ENCODE measurements at places on chromosomes 5 and 9.

DNA sequence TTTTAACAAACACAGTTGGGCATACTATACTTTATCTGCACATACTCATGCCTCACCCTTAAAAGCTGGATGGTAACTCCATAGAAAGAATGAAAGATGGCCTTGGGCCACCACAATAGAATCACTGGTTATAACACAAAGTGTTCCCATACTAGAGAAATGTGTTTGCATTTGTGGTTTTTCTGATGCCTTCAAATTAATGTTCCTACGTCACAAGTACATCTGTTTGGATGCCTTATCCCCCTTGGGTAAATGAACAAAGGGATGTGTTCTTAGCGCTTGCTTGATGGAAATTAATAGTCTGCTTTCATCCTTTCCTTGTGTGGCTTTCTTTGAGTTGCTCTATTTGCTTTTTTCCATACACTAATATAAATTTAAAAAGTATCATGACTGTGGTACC, 291.1 kb upstream of the PDE4D start:
- H3K27me3 ChIP-seq = no peaks in the 10 kb centered on the region
- no peaks in the 10 kb centered on the region for H3K4me1 ChIP-seq
- no peaks in the 10 kb centered on the region for H3K36me3 ChIP-seq
- H3K4me3 ChIP-seq = no peak overlapping the region
- DNase-seq = no peak
- no peak overlapping the region for H3K27ac ChIP-seq

DNA sequence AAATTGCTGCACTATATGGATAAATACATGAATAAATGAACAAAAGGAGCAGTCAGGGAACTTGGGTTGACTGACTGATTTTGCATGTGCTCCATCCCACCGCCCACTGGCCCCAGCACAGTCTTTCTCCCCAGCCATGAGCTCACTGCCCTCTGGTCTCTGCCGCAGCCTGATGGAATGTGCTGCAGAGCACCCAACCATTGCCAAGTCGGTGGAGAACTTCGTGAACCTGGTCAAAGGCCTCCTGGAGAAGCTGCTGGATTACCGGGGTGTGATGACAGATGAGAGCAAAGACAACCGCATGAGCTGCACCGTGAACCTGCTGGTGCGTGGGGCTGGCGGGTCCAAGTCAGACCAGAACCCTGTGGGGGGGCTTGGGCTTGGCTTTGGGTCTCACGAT, 53.9 kb upstream of the INSYN2B start:
- DNase-seq = no peak
- H3K27ac ChIP-seq = no peak overlapping the region

DNA sequence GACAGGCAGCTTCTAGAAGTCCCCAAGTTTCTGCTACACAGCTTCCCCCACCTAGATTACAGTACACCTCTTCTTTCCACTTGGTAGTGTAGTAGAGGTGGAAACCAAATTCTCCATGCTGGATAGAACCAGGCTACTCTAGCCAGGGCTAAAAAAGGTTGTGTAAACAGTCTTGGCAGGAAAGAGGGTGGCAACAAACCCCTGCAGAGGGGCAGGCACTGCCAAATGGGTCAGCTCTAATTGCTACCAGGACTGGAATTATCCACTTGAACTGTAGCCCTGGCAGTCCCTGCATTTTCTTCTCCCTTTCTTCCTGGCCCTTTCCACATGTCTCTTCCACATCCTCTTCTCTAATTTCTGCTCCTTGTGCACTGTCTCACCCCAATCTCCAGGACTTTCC, 24.8 kb downstream of the RANBP3L start:
- H3K4me1 ChIP-seq = peaks cover 20% of the 10 kb centered on the region
- no peaks in the 10 kb centered on the region for H3K27me3 ChIP-seq
- H3K4me3 ChIP-seq = no peak overlapping the region

- H3K4me3 ChIP-seq = no peak overlapping the region
- peaks cover 74% of the 10 kb centered on the region for H3K36me3 ChIP-seq
- H3K27me3 ChIP-seq = no peaks in the 10 kb centered on the region
- no peak for DNase-seq
These were observed 32.6 kb downstream of the HEXB start for GRCh38 chr5:74717596-74717995.

DNA sequence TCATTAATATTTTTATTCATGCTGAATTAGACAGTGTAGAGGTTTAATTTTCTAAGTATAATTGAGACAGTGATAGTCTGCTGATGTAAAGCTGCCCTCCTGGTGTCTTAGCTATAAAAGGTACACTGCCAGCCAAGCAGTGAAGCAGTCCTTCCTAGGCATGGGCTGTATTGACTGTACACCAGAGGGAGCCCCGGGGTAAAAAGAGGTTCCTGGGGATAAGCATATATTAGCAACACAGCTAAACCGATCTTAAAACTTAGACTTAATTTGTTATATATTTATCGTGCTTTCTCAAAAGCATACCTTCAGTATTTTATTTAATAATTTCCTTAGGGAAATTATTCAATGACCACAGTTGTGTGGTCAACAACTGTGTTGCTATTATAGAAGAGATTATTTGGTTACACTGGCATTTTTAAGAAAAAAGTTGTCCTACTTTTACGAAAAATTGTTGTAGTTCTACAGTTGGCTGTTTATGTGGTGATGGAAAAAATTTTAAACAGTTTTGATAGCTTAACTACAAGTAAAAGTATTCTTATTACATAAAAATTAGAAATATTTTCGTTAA, 68.8 kb downstream of the ELL2 start:
- no peaks in the 10 kb centered on the region for H3K27me3 ChIP-seq
- no peak for DNase-seq
- H3K36me3 ChIP-seq = peaks cover 80% of the 10 kb centered on the region
- no peak overlapping the region for H3K27ac ChIP-seq

DNA sequence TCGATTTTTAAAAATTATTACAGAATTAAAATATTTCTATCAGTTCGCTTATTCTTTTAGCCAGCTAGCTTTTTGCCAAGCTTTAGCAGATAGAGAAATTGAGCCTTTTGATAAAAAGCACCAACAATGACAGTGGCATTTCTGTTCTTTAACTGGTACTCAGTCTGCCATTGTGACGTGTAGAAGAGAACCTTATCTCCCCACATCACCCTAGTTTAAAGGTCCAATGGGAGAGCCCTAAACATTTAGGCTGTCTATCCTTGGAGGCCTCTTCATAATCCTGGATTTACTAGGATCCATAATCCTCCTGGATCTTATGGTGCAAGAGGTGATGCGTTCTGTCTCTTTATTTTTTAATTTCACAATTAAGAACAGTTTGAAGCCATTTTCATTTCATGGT, 3.0 kb downstream of the BASP1 start:
- H3K4me3 ChIP-seq = no peak overlapping the region
- H3K27ac ChIP-seq = no peak overlapping the region
- DNase-seq = no peak

DNA sequence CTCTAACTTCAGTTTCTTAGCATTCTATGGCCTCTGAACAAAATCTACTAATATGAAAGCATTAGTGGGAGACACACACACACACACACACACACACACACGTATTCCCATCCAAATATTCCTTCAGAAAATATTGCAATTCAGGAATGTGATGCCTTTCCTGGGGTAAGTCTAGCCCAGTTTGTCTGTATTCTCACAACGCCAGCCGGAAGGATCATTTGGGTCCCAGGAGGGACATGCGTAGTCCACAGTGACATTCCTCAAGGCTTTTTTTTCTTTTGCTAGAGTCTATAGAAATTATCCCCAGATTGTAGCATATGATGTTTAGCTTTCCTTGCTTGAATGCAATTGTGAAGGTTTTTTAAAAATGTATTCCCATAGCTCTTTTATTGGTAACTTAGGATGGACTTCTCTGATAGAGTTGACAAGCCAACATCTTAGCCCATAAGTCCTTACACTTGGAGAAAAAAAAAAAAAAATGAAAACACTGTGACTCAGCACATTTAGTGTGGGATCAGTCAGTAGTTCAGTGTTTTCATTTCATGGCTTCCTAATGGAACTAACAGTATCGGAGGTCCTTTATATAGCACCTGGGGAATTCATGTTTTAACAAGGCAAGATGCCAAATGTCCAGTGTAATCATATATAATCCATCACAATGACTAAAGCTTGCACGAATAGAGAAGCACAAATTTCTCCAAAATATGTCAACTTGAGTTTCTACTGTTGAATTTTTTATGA, 316.5 kb downstream of the DIRAS2 start:
- no peaks in the 10 kb centered on the region for H3K4me1 ChIP-seq
- H3K27ac ChIP-seq = no peak overlapping the region
- H3K36me3 ChIP-seq = no peaks in the 10 kb centered on the region
- H3K4me3 ChIP-seq = no peak overlapping the region
- no peaks in the 10 kb centered on the region for H3K27me3 ChIP-seq
- no peak for DNase-seq

- no peaks in the 10 kb centered on the region for H3K36me3 ChIP-seq
- H3K4me3 ChIP-seq = no peak overlapping the region
- peaks cover 5% of the 10 kb centered on the region for H3K4me1 ChIP-seq
- no peak overlapping the region for H3K27ac ChIP-seq
- peaks cover 21% of the 10 kb centered on the region for H3K27me3 ChIP-seq
These were observed 401.4 kb upstream of the IRX1 start for GRCh38 chr5:3194271-3194670.

GRCh38 chr9:79641070-79641469, 69.3 kb downstream of the TLE4 start:
- no peak for DNase-seq
- H3K4me1 ChIP-seq = no peaks in the 10 kb centered on the region
- peaks cover 4% of the 10 kb centered on the region for H3K36me3 ChIP-seq
- no peaks in the 10 kb centered on the region for H3K27me3 ChIP-seq
- no peak overlapping the region for H3K27ac ChIP-seq
- no peak overlapping the region for H3K4me3 ChIP-seq

- no peak overlapping the region for H3K27ac ChIP-seq
- H3K4me1 ChIP-seq = peaks cover 2% of the 10 kb centered on the region
- no peaks in the 10 kb centered on the region for H3K36me3 ChIP-seq
- no peak for DNase-seq
- H3K27me3 ChIP-seq = no peaks in the 10 kb centered on the region
These were observed 98.3 kb upstream of the BOD1 start for GRCh38 chr5:173714551-173715428.

- H3K27me3 ChIP-seq = no peaks in the 10 kb centered on the region
- H3K4me1 ChIP-seq = peaks cover 12% of the 10 kb centered on the region
- H3K27ac ChIP-seq = no peak overlapping the region
- H3K36me3 ChIP-seq = no peaks in the 10 kb centered on the region
- H3K4me3 ChIP-seq = no peak overlapping the region
- DNase-seq = no peak
These were observed 39.6 kb downstream of the PDCD1LG2 start for GRCh38 chr9:5549658-5550650.

- DNase-seq = no peak
- H3K27me3 ChIP-seq = no peaks in the 10 kb centered on the region
- H3K36me3 ChIP-seq = no peaks in the 10 kb centered on the region
- no peak overlapping the region for H3K4me3 ChIP-seq
- H3K4me1 ChIP-seq = no peaks in the 10 kb centered on the region
These were observed 273.7 kb downstream of the CETN3 start for GRCh38 chr5:90135779-90136378.

DNA sequence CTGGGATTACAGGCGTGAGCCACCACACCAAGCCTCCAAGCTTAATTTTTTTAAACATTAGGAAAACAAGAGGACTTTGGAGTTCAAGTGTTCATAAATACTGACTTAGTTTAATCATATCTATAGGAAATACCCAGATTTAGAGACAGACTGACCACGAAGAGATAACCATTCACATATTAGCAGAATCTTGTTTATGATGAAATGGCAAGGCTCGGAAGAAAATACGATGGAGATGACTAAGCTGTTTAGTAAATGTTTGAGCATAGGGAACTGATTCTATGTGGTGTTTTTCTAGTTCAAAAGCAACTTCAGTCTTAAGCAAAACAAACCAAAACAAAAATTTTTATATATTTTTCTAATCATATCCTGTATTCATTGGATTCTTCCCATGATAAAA, 13.5 kb upstream of the TUSC1 start:
- H3K27me3 ChIP-seq = no peaks in the 10 kb centered on the region
- no peaks in the 10 kb centered on the region for H3K4me1 ChIP-seq
- no peaks in the 10 kb centered on the region for H3K36me3 ChIP-seq
- no peak for DNase-seq
- H3K27ac ChIP-seq = no peak overlapping the region
- H3K4me3 ChIP-seq = no peak overlapping the region

DNA sequence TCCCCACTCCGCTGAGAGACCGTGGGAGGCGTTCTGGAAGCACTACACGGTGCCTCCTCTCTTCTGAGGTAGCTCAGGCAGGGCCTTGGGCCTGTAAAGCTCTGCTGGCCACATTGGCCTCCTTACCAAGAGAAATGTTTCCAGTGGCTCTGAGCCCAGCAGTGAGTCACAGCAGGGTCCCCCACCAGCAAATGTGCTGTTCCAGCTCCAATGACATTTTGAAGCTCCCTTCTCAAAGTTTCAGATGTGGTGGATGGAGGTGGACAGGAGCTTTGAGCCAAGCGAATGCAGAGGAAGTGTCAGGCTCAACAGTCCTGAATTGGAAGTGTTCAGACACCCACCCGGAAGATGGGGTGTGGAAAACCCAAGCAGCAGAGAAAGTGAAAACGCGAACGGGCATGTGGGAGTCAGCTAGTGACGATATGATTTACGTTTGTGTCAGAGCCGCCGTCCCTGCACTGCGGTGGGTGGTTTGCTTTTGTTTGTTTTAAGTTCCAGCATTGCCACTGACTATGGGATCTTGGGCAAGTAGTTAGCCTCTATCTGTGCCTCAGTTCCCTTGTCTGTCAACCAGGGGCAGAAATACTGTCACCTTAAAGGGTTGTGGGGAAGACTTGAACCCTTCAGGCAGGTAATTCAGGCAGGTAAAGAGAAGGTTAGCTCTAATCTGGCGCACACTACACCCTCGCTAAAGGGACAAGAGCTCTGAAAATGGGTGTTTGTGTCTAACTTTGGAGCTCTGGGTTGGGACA, 38.2 kb downstream of the C5orf15 start:
- H3K4me3 ChIP-seq = no peak overlapping the region
- peaks cover 9% of the 10 kb centered on the region for H3K4me1 ChIP-seq
- peaks cover 6% of the 10 kb centered on the region for H3K27me3 ChIP-seq
- H3K27ac ChIP-seq = no peak overlapping the region

GRCh38 chr5:26535215-26535614, 503.2 kb downstream of the CDH9 start:
- H3K27me3 ChIP-seq = no peaks in the 10 kb centered on the region
- no peak overlapping the region for H3K27ac ChIP-seq
- H3K36me3 ChIP-seq = no peaks in the 10 kb centered on the region
- H3K4me3 ChIP-seq = no peak overlapping the region

DNA sequence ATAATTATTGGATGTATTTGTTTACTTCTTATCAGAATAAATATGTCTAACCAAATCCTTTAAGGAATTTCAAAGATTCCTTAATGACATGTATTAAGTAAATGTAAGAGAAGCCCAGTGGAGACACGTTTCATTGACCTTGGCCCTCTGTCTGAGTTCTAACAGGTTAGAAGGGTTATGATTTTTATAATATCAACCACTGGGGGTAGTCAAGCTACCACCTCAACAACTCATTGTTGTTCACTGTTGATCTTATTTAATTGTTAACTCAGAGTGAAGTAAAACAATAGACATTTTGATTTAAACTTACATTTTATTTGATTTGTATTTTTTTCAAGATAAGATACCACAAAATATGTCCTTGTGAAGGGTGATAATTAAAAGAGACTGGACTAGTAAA, 499.2 kb upstream of the COX7C start:
- H3K36me3 ChIP-seq = no peaks in the 10 kb centered on the region
- no peak overlapping the region for H3K27ac ChIP-seq
- H3K4me1 ChIP-seq = no peaks in the 10 kb centered on the region
- no peak for DNase-seq

Measured in suprapubic skin (tissue), 4 donors.